ENCODE measurements at places on chromosomes 12 and 14.

DNA sequence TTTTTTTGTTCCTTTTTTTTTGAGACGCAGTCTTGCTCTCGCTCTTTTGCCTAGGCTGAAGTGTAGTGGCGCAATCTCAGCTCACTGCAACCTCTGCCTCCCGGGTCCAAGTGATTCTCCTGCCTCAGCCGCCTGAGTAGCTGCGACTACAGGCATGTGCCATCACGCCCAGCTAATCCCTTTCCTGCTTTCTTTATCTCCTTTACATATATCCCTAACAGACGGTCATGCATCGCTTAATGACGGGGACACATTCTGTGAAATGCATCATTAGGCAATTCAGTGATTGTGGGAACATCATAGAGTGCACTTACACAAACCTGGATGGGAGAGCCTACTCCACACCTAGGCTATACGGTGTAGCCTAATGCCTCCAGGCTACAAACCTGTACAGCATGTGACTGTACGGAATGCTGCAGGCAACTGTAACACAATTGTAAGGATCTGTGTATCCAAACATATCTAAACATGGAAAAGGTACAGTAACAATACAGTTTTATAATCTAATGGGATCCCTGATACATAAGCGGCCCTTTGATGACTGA lies 32.8 kb downstream of the NOS1 start:
- DNase-seq = no peak

DNA sequence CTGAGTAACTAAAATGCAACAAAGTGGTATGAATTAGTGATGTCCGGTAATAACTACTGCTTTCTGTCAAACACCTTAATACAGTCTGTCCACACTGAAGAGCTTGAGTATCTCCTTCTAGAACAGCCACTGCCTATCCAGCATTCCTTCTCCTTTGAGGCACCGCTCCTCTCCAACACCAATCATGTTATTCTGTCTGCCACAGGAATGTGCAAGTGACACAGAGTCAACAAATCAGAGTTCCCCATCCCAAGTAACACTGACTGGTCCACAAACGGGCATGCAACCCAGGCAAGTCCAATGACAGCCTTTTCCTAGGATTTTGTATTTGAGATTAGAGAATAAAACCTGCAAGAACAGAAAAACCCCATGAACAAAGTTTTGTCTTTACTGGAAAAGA lies 3.8 kb downstream of the GXYLT1 start:
- no peak for DNase-seq

- DNase-seq = no peak
Observed at GRCh38 chr12:58819345-58819744, 101.0 kb downstream of the LRIG3 start.

- no peak for DNase-seq
Observed at GRCh38 chr12:48021485-48022179, 17.4 kb upstream of the COL2A1 start.

GRCh38 chr12:16473610-16474326 lies 126.3 kb downstream of the MGST1 start:
- DNase-seq = no peak

GRCh38 chr14:34650786-34651584 lies 21.0 kb upstream of the SNX6 start:
- DNase-seq = peak; percentile 83

- DNase-seq = no peak
Observed at GRCh38 chr12:46109343-46110222, 119.2 kb upstream of the SCAF11 start.

- no peak for DNase-seq
Observed at GRCh38 chr14:68341411-68342212, 451.3 kb downstream of the ZFP36L1 start.

GRCh38 chr12:85076688-85077430 lies 40.7 kb downstream of the LRRIQ1 start:
- DNase-seq = peak; percentile 53

DNA sequence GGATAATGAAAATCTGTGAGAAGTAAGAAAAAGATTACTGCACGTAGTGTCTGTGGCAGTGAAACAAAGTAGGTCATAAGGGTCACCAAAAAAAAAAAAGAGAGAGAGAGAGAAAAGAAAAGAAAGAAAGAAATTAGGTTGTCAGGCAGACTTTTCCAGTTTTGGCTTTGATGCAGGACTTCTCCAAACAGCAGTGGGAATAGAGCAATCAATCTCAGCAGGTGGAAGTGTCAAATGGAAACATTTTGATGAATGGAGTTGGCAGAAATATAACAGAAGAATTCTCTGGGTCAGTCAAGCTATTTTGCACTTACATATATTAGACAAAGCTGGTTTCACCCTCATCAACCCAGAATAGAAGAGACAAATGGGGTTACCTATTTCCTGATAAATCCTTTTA lies 745.8 kb downstream of the SLC6A15 start:
- DNase-seq = no peak

DNA sequence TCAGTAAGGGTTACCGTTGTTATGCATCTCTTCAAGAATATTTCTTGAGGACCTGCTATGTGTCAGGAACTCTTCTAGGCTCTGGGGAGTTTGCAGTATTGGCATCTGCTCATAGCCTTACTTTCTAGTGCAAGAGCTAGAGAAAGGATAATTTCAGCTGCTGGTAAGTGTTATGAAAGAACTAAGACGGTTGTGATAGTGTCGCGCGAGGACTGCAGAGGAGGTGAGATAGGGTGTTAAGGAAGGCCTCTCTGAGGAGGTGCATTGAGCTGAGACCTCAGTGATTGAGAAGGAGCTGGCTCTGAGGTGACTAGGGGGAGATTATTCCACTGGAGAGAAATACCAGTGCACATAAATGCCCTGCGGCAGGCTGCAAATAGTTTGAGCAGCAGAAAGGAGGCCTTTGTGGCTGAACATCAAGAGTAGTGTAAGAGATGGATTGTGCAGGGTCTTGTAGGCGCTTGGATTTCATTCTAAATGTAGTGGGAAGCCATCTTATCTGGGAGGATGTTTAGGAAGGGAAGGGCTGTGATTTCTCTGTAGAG lies 824 bp downstream of the DDX55 start:
- DNase-seq = no peak

DNA sequence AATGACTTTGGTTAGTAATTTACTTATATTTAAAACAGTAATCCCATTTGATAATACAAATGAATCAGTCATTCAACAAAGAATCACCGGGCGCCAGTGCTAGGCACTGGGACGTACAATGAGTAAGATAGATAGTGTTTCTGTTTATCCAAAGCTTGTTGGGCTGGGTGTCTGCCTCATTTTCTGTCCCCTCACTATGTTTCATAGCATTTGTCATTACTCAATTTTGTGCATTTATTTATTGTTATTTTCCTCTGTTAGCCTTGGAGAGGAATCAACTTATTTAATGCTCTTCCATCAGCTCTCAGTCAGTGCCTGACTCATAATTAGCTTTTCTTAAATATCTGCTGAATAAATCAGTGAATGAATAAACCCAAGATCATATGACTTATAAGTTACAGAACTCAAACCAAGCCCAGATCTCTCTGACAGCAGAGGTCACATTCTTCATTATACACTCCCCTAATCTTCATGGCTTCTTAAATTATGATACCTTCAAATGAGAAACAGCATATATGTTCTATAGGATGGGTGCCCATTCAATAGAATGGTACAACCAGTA lies 86.2 kb downstream of the TSPAN8 start:
- DNase-seq = no peak

DNA sequence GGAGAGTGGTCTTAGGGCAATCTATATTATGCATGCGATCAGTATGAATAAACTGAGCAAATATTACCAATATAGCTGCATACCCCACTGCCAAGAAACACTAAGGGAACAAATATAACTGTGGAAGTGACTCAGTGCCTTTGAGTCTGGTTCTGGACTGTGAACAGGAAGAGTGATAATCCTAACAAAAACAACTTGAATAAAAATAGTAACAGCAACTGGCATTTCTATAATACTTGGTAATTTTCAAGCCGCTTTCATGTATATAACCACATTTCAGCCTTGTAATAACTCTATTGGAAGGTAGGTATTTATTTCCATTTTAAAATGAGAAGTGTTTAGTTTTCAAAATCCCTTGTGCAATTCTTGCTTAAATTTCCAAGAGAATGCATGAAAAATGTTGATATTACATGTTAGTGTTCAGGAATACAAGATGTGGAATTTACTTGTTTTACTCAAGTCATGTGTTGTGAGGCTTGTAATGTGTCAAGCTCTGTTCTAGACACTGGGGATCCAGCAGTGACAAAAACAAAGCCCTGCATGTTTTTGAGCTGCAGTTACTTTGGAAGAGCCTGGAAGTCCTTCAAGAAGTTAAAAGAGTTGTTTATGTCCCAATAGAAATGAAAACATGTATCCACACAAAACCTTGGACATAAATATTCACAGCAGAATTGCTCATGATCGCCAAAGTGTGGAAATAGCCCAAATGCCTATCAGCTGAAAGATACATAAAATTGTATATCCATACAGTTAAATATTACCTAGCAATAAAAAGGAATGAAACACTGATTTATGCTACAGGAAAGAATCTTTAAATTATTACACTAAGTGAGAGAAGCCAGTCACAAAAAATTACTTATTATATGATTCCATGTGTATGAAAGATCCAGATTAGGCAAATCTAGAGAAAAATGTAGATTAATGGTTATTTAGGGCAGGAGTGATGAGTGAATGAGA lies 338.1 kb upstream of the TMEM132C start:
- DNase-seq = no peak

DNA sequence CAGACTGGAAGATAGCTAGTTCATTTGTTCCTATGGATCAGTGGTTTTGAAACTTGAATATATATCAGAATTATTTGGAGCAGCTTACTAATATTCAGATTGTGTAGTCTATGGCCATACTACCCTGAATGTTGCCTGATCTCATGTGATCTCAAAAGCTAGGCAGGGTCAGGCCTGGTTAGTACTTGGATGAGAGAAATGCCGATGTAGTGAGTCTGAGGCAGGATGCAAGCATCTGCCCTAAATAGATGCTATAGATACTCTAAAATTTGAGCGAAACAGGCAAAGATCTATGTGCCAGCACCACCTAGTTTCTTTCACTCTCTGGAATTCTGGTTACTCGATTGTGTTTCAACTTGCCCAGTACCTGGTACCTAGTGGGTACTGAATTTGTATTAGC lies 40.9 kb downstream of the FRMD6 start:
- DNase-seq = no peak

DNA sequence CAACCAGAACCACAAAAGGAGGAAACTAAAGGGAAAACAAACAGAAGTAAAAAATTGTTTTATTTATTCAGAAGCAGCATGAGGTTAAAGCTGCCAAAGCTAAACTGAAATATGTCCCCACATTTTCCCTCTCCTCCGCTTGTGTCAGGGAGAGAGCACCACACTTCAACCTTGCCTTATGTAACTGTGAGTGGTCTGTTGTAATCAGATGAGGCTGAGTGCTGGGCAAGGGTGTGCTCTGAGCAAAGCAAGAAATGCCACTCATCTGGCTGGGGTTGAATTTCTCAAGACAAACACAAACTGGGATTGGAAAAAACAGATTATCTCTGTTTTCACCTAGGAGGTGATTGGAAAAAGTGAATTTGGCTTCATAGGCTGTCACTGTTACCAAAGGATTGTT lies 12.2 kb downstream of the CAPZA3 start:
- no peak for DNase-seq

DNA sequence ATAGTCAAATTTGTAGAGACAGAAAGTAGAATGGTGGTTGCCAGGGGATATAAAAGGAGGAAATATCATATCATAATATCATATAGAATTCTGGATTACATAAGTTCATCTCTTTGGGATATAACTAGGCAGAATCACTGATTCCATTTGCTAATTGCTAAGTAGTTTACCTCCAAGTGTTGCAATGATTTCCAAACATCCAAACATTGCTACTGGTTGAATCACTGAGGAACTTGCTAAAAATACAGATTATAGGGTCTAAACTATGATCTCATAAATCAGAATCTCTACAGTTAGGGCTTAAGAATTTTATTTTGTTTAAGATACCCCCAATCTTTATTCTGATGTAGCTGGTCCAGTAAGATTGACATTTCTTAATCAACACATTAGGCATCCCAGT lies 16.1 kb upstream of the TAS2R42 start:
- no peak for DNase-seq

GRCh38 chr12:118746176-118746575 lies 235.2 kb upstream of the SRRM4 start:
- no peak for DNase-seq

GRCh38 chr14:24813819-24814259 lies 179.8 kb upstream of the GZMB start:
- no peak for DNase-seq

GRCh38 chr12:14157088-14157747 lies 175.8 kb upstream of the GRIN2B start:
- no peak for DNase-seq

- DNase-seq = no peak
Observed at GRCh38 chr12:2677142-2677880, 117.5 kb upstream of the FKBP4 start.

DNA sequence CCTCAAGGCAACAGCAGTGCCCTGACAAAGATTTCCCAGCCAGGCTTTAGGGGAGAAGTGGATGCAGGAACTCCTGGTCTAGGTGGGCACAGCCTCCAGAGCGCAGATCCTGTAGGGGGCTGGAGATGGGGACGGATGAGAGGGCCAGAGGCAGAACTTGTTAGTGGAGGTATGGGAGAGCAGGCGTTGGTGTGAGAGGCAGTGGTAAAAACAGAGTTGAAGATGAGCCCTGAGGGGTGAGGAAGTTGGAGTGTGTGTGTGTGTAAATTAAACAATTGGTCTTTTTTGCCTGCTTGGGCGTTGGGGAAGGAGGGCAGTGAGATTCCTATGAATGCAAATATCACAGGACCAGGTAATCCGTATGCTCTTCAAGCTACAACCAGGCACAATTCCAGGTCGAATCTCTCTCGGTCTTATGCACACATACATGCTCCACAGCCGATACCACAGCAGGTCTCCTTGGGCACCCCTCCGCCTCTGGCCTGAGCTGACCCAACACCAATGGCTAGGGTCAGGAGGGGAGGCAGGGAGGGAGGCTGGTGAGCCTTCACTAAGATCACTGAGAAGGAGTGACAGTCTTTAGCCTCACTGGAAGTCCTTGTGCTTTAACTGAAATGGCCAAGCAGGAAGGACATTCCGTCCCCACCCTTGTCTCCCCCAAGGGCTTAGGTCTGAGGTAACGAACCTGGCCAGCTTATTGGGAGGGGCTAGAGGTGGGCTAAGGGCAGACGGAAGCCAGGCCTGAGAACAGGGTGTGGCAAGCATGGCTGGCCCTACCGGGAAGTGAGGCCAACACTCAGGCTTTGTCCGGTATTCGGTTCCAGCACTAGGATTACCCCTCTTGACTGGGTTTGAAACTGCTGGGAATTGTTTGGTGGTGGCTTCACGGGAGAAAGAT lies 1.5 kb upstream of the KRT7 start:
- DNase-seq = no peak

DNA sequence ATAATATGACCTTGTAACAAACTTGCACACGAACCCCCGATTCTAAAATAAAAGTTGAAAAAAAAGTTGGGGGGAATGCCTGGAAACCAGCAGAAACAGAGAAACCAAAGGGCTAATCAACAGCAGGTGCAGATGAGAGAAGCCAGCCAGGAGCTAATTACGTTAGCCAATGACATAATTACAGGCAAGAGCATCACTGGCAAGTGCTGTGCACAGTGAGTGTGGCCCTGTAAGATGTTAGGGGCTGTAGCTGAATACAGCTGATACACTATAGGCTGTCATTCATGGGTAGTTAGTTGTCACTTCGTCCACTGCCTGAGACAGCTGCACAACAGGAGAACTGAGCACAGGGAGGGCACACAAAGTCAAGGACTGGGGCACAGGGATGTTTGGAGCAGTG lies 7.3 kb upstream of the FGF23 start:
- DNase-seq = no peak

GRCh38 chr12:100020370-100020769 lies 35.6 kb upstream of the ANKS1B start:
- no peak for DNase-seq

- no peak for DNase-seq
Observed at GRCh38 chr12:20194171-20194570, 174.2 kb upstream of the PDE3A start.

- no peak for DNase-seq
Observed at GRCh38 chr12:66154776-66155175, 15.0 kb downstream of the TMBIM4 start.

All from SW 1271 (cell line).